NCI-H1930 (cell line): ENCODE measurements at places on chromosomes 5 and 9.

DNA sequence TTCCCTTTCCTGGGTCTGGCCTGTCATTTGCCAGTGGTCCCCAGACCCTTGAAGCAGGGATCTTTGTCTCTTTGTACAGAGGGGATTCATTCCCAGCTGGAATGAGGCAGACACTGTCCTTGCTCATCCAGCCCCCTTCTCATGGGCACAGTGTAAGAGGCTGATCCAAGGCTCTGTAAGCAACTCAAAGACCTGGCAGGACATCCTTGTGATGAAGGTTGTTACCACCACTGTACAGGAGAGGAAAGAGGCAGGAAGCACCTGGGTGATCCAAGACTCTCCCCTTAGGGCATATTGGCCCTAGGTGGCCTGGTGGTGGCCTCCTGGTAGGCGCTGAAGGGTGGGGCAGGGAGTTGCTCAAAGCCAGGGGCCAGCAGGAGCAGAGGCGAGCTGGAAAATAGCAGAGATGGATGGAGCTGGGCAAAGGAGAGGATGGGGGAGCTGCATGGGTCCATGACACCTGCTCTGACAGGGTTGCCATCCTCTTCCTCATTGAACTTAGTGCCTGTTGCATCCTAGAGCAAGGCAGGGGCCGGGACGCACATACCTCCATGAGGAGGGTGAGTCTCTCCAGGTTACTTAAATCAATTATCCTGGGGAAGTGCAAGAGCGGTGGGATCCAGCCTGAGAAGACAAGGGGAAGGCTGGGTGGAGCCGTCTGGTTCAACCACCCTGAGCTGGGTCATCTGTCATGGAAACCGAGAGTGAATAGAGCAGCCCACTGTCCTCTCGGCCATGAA lies 9.8 kb upstream of the GADD45G start:
- DNase-seq: no peak

DNA sequence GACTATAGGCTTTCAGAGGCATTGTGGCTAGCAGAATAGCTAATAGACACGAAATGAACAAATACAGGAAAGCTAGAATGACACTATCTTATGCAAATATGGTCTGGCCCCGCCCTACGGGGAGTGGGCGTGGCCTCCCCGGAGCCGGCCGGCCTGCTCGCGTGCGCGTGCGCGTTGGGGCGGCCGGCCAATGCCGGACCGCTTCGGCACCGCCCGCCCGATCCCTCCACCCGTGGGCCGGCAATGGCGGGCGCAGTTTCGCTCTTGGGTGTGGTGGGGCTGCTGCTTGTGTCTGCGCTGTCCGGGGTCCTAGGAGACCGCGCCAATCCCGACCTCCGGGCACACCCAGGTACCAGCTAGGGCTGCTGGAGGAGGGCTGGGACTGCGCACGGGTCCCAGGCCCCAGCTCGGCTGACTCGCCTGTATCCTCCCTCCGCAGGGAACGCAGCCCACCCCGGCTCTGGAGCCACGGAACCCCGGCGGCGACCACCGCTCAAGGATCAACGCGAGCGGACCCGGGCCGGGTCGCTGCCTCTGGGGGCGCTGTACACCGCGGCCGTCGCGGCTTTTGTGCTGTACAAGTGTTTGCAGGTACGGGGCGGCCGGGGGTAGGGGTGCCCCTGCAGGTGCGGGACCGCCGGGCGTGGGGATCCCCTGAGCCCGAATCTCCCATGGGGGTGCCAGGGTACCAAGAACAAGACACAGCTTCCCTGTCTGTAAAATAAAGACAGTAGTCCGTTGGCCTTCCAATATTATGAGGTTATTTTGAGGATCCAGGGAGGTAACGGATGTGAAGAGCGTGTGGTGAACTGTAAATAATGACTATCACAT lies at the start of gene CCDC107:
Gene CCDC107, plus strand, starts transcription at position 156 of the 831 bp plus-strand sequence. Its CDS starts 88 bp downstream, at position 244.
- DNase-seq: peak; percentile 93

- no peak for DNase-seq
These were observed 15.4 kb downstream of the CNOT8 start for GRCh38 chr5:154873791-154874331.

DNA sequence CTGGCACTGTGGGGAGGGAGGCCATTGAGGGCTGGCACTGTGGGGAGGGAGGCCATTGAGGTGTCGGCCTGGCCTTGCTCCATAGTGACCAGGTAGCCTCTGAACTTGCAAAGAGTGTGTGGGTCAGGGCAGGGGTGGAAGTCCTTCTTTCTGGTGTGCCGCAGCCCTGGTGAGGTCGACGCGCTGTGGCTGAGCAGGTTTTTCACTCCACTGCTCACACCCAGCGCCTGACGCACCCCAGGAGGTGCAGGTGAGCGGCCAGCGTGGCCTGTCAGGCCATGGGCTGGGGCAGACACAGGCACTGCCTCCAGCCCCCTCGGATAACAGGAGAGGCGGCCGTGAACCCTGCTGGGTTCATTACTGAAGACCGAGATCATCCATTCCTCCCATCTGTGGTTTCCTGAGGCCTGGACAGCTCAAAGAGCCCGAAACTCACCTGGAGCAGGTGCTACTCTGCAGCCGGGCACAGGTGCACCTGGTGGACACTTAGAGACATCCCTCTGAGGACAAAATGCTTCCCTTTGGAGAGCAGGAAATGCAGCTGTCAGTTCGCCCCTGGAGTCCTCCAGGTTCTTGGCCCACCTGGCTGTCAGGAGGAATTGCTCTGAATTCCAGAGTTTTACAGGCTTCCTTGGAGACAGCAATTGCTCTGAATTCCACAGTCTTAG lies 32.4 kb downstream of the LHX3 start:
- DNase-seq: no peak

DNA sequence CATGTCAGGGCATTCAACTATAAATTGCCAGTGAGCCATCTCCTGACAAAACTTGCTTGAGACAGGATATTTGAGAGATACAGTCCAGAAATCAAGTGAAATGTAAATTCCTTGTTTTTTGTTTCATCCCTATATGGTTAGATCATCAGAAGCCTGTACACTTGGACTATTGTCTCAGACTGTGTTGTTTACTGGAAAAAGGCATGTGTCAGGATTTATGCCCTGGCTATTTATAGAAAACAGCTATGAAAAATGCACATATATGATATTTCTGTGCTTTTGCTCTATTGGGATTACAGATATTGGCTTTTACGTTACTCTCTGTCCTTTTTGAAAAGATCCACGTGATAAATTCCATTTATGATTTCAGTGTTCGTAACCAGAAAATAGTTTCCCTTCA lies 44.2 kb downstream of the IL31RA start:
- no peak for DNase-seq

GRCh38 chr5:180832638-180833068 lies 28.4 kb downstream of the ZFP62 start:
- no peak for DNase-seq

GRCh38 chr5:127040796-127041520 lies 10.6 kb upstream of the MARCHF3 start:
- no peak for DNase-seq
